AG08395 (cell line): ENCODE measurements at places on chromosomes 4 and X.

GRCh38 chrX:24175276-24175675 is 25.7 kb downstream of the ZFX start:
- DNase-seq, result no peak

DNA sequence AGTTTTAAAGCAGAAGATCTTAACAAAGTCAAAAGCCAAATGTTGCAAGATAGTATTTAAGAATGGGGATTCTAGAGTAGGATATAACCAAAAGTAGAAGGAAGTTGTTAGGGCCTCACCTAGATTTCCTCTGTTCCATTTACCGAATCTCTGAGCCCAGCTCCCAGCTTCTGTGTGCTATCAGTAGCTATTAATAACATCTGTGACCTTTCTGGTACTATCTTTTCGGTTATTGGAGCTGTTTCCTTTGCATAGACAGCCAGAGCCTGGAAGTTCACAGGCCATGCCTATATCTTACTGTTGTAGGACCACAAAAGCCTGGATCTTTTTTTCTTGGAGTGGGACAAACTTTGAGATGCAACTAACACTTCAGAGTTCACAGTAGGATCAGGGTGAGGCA is 244.2 kb downstream of the PPP1R2C start:
- DNase-seq, result no peak

DNA sequence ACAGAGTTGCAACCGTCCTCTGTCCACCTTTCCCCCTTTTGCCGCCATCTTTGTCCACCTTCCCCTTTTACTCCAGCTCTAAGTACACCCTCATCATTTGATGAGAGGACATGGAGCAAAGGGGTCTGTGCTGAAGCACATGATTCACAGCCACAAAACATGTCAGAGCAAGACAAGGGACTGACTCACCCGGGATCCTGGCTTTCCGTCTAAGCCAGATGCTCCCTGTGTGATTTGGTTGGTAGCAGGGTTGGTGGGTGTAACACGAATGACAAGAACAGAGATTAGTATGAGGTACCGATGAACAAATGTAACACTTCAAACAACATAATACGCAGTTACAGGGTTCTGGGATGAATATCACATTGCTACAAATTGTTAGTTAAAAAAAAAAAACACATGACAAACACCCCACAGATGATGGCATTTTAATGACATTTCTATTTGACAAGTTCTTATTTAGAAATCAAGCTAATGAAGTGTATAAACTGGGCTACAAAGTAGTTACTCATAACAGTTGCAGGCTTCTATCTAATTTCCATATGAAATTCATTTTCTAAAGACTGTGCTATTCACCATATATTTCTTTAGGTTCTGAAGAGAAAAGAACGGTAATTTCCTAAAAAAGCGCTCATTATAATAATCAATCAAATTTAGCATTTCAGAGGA is 71.4 kb upstream of the ETNPPL start:
- peak; percentile 48 for DNase-seq

DNA sequence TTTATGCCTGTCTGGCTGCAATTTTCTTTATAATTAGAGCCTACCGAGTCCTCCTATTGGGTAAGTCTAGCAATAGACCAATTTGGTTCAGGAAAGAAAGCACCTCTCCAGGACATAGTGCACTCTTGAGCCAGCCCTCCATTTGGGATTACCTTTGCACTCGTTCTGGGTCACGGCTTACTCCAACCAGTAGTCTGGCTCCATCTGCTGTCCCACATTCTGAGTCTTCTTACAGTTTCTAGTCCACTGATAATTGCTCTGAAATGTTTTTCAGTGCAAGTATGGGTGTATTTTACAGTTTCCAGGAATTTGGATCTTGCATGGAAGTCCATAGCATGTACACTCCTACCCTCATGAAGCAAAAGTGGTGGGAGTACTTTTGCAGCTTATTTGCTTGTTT is 34.8 kb upstream of the USP51 start:
- DNase-seq, result no peak

DNA sequence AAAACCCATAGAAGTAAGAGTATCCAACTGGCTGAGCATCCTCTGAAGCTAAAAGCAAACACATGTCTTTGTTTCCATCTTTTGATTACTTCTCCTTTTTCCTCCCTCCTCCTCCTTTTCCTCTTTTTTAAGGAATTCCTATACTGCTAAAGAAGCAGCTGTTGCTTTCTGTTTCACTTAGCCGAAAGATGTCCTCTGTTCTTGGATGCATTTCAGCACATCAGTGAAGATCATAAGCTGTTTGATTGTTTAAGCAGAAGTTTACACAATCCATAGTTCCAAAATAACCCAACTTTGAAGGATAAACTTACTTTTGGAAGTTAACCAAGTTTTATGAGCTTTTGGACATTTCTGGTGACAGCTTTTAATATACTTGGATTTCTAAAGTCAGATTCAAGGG is 55.1 kb upstream of the TNIP3 start:
- no peak for DNase-seq

GRCh38 chr4:110632506-110633357 is 9.9 kb upstream of the PITX2 start:
- no peak for DNase-seq

DNA sequence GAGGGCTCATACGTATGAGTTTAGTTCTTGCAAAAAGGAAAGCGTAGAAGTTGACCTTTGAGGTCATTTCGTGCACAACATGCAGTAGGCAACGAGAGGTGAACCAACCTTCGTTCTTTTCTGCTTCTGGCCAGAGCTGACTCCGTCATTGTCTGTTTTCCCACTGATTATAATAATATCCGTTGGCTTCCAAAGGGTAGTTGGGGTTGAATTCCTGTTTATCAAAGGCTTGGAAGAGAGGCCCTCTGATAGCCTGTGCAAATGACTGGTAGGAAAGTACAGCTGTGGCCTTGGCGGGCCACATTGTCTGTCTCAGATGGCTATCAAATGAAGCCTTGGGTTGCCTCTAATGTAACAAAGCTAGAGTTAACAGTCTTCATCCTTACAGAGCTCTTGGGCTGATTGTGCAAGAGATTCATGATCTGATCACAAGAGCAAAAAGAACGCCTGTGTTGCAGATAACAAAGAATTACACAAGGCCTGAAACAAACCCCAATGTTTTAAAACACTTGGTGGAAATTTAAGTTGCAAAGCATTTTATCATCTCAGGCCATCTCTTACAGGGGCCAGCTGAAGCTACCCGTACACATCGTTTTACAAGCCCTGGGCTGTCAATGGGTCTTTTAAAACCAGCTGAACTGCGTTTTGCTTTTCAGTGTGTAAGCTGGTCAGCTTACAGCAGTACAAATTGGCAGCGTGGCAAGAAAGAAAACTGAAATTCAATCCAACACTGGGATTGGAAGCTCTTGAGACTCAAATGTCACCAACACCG is 46.1 kb upstream of the FAM9C start:
- no peak for DNase-seq

GRCh38 chr4:75634951-75635350 is 4.6 kb upstream of the CDKL2 start:
- DNase-seq, result peak; percentile 27

DNA sequence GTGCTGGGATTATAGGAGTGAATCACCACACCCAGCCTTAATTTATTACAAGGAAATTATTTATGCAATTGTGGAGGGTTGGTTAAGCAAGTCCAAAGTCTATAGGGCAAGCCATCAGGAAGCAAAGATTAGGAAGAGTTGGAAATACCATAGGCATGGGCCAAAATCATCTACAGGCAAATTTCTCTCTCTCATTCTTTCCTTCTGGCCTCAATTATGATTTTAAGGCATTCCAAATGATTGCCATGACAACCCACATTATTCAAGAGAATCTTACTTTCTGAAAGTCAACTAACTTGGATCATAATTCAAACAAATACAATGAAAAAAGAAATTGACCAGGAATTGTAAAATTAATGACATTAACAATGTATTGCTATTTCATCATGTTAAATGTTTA is 400.8 kb downstream of the GPM6A start:
- DNase-seq, result no peak

DNA sequence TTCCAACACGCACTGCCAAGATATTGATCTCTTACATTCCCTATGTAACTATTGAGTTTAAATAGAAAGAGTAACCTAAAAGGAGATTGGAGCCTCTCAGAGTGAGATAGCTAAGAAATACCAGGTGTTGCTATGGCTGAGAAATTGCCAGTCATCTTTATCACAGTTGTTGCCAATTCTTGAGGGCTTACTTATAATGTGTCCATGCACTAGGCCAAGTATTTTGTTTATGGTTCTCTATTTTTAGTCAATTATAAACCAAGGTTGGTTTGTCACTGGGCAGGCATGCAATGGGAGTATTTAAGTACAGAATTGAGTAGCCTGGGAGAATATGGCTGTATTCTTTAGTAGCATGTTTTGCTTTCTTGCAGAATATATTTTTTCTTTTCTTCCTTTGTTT is 201.6 kb downstream of the TEX13A start:
- no peak for DNase-seq

GRCh38 chrX:45077748-45078424 is 122.8 kb downstream of the DIPK2B start:
- DNase-seq, result no peak

GRCh38 chr4:85107553-85107952 is 141.1 kb upstream of the WDFY3 start:
- no peak for DNase-seq

DNA sequence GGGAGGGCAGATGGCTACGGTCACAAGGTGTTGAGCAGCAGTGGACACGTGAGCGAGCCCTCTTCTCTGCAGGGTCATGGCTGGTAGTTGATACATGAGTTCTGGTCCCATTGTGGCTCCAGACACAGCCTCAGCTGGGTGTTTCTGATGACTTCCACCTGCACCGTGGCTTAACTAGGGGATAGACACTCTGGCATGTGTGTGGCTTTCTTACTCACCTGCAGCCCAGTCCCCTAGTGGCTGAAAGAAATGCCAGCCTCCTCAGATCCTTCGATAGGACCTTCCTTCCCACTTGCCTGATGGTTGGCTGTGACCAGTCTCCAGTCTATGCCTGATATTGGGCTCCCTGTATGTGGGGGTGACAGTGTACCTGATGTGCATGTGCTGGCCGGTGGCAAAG is 5.0 kb downstream of the GPR78 start:
- DNase-seq, result no peak

- DNase-seq, result no peak
Measured at GRCh38 chr4:4901877-4902276, 42.4 kb downstream of the MSX1 start.

DNA sequence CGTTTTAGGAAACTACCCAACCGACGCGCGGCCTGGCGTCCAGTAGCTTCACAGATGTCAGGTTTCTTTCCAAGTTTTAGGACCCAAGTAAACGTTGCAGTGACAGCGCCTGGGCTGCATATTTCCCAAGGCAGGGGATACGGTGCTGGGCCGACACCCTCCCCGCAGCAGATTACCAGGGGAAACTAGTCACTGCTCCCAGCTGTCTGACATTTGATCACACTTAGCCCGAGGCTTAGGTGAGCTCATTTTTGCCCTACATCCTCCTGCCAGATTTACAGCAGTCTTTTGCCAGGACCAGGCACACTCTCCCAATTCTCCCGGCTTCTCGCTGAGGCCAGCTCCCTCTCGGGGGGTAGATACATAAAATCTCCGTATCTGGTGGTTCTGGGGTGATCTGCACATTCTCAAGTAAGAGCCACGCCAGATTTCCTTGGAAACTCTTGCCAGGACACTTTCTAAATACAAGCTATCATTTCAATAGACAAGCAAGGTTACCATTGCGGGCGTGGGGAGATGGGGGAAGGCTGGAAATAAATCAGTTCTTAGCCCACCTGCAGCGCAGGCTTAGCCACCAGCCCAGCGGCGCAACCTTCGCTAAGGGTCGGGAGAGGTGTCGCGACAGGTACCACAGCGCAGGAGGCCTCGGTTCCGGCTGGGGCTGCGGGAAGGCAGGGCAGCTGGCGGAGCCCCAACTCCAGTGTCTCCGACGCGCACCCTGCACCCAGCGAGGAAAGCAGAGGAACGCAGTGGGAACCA is 2.5 kb upstream of the SOX3 start:
- no peak for DNase-seq

DNA sequence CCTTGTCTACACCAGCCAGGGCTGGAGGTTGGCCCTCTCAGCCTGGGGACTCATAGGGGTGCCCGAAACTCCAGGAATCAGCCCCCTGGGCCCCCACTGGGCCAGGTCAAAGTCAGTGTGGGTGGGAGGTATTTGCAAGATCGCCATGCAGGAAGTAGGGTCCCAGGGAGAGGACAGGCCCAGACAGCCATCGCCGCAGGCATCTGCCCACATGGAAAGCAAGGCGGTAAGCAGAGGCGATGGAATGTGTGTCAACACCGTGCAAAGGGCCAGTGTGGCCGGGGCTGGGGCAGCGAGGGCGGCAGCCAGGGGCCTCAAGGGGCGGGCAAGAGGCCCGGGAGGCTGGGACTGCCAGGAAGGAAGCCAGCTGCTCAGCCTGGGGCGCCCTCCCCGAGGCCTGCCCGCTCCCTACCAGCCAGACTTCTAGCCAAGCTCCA is 19.3 kb upstream of the DUSP9 start:
- no peak for DNase-seq

DNA sequence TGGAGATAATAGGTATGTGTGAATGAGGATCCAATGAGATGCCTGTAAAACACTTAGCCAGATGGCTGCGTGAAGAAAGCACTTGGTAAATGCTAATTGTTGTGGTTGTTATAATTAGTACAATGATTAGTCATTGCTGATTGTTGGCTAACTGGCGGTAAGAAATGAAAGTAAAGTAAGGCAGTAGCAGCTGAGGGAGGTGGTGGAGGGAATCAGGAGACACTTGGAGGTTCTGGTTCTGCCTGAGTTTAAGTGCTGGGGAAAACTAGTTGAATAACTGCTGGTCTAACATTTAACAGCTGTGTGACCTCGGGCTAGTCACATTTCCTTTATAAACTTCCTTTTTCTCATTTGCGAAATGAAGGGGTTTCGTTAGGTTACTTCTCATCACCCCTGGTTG is 30.9 kb downstream of the CD38 start:
- no peak for DNase-seq

DNA sequence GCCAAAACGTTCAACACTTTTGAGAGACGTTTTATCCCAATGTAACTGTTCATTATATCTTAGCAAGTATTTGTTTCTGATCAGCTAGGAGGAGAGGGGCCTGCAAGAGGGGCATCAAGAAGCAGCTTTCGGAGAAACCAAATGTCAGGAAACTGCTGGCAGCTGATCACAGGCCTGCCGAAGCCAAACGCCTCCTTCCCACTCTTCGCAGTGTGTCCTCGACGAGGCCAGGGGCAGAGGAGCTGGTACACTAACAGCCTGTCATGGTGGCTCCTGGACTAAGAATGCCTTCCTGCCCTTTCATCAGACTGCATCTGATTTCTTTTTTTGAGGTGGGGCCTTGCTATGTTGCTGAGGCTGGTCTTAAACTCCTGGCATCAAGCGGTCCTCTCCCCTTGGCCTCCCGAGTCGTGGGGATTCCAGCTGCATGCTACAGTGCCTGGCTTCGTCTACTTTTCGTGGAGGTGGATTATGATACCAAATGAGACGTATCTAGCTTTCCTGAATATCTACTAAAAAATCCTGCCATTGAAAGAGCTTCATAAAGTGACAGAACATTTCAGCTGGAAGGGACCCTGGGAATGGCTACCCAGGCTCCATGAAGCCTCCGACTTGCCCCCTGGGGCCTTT is 134.8 kb downstream of the AFAP1 start:
- no peak for DNase-seq

GRCh38 chr4:36198861-36199260 is 45.5 kb downstream of the ARAP2 start:
- DNase-seq, result no peak

- peak; percentile 5 for DNase-seq
Measured at GRCh38 chrX:96432647-96433046, 252.0 kb upstream of the DIAPH2 start.

- no peak for DNase-seq
Measured at GRCh38 chr4:147570616-147571015, 46.6 kb upstream of the TMEM184C start.

- peak; percentile 2 for DNase-seq
Measured at GRCh38 chrX:94850811-94851210, 1176.8 kb downstream of the FAM133A start.

GRCh38 chr4:38950159-38950558 is 82.0 kb downstream of the TMEM156 start:
- no peak for DNase-seq
